Lower lobe of right lung (tissue), 2 donors: ENCODE measurements at places on chromosomes 2 and 18. TPM values are rescaled to one million over a fixed set of nuclear protein-coding genes. Genes with fewer than 3 reads are reported as not detected.

DNA sequence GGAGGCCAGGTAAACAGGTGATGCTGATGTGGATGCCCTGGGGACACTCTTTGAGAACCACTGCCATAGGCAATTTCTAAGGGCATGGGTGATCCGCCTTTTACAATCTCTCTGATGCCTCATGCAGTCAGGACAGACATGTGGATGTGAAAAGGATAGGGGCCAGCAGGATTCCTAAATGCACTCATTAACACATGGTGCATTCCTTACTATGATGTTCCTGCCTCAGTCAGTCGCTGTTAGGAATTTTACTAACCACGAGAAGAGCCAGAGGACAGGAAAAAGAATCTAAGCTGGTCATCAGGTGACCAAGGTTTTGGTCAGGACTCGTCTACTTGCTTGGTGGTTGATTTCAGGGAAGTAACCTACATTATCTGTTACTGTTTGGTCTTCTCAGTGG, 191.0 kb downstream of the ARL4C start:
- H3K27ac ChIP-seq, result no peak overlapping the region
- H3K27me3 ChIP-seq, result no peaks in the 10 kb centered on the region
- no peaks in the 10 kb centered on the region for H3K36me3 ChIP-seq
- no peaks in the 10 kb centered on the region for H3K4me1 ChIP-seq
- H3K4me3 ChIP-seq, result no peak overlapping the region
- no peak for DNase-seq

DNA sequence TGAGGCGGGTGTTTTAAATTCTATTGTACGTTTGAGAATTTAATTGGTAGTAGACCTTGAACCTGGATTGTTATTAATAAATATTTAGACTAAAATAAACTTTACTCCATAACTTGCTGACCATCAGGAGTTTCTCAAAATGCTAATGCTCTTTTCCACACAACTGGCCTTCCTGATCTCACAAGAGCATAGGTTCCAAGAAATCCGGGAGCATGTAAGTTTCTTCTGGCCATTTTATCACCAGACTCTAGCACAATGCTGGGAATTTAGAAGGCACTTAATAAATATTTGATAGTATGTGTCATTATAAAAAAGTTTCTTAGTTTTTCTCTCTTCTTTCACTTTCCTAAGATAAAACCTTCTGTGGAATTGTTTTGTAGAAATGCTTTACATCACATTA, 2047.1 kb downstream of the SUCLG1 start:
- H3K36me3 ChIP-seq, result no peaks in the 10 kb centered on the region
- no peak for DNase-seq
- no peaks in the 10 kb centered on the region for H3K27me3 ChIP-seq
- H3K4me3 ChIP-seq, result no peak overlapping the region
- H3K27ac ChIP-seq, result no peak overlapping the region

DNA sequence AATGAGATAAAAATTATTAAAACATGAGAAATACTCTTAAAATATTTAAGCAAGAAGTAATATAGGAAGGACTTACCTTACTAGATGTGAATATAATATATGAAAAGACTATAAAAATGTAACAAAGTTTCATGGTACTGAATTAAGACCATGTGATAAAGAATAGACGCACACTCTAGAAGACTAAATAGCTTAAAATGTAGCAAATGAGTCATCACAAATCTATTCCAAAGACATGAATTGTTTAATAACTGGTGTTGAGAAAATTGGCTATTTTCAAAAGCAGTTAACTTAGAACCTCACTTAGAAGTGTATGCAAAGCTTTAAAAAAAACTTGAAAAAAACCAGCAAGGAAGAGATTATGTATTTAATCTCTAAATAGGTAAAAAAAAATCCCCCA, 64.1 kb downstream of the POLE4 start:
- H3K36me3 ChIP-seq, result no peaks in the 10 kb centered on the region
- H3K4me1 ChIP-seq, result no peaks in the 10 kb centered on the region
- H3K27me3 ChIP-seq, result no peaks in the 10 kb centered on the region
- no peak overlapping the region for H3K27ac ChIP-seq
- H3K4me3 ChIP-seq, result no peak overlapping the region
- no peak for DNase-seq

GRCh38 chr2:61253136-61253535, 91.1 kb downstream of the C2orf74 start:
- no peak for DNase-seq
- no peaks in the 10 kb centered on the region for H3K4me1 ChIP-seq
- no peak overlapping the region for H3K27ac ChIP-seq
- H3K36me3 ChIP-seq, result peaks cover 87% of the 10 kb centered on the region

- H3K27me3 ChIP-seq, result no peaks in the 10 kb centered on the region
- DNase-seq, result no peak
- no peak overlapping the region for H3K27ac ChIP-seq
- no peaks in the 10 kb centered on the region for H3K36me3 ChIP-seq
These were observed 275.3 kb upstream of the SLC14A2 start for GRCh38 chr18:45339810-45340550.

DNA sequence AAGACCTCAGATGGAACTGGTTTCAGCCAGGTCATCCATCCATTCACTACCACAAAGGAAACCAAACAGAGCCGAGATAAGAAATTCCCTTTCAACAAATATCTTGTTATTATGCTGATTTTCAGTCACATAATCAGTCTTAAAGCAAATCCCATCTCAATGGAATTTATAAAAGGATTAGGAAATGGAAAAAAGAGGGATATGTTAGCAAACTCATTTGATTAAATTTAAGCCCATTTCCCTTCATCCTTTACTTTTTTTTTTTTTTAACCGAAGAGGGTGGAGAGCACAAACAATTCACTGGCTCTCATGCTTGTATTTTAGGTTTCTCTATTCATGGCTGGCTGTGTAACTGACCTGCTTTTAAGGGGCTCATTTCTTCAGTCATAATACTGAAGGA, 109.0 kb upstream of the GATA6 start:
- H3K36me3 ChIP-seq, result no peaks in the 10 kb centered on the region
- H3K27me3 ChIP-seq, result no peaks in the 10 kb centered on the region
- no peak overlapping the region for H3K4me3 ChIP-seq

DNA sequence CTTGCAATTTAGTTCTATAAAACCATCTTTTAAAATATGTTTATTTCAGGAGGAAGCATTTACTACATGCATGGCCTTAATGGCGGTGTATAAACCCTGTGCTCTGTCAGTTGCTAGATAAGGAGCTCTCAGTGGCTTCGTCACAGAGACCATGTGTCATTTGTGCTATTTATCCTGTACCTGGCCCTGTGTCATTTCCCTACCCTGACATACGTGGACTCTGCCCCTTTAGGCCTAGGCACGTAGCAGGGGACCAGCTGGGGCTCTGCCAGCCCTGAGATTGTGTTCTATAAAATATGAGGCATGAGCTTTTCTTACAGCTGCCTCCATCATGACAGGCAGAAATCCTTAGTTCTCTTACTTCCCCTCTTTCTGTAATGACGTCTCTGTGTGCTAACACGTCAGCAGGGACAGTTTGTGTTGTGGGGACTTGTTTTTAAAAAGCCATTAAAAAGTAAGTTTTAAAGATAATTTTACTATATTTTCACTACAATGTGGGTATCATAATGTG, 88.0 kb downstream of the ITGB1BP1 start:
- H3K4me3 ChIP-seq, result no peak overlapping the region
- H3K4me1 ChIP-seq, result peaks cover 31% of the 10 kb centered on the region
- no peaks in the 10 kb centered on the region for H3K27me3 ChIP-seq
- no peak overlapping the region for H3K27ac ChIP-seq
- DNase-seq, result no peak
- peaks cover 6% of the 10 kb centered on the region for H3K36me3 ChIP-seq

- H3K36me3 ChIP-seq, result no peaks in the 10 kb centered on the region
- H3K27me3 ChIP-seq, result no peaks in the 10 kb centered on the region
- DNase-seq, result no peak
- H3K4me3 ChIP-seq, result no peak overlapping the region
- no peaks in the 10 kb centered on the region for H3K4me1 ChIP-seq
These were observed 53.7 kb upstream of the LRRC30 start for GRCh38 chr18:7177116-7177744.

- H3K36me3 ChIP-seq, result no peaks in the 10 kb centered on the region
- no peak overlapping the region for H3K27ac ChIP-seq
- H3K4me1 ChIP-seq, result no peaks in the 10 kb centered on the region
- DNase-seq, result no peak
- H3K4me3 ChIP-seq, result no peak overlapping the region
- no peaks in the 10 kb centered on the region for H3K27me3 ChIP-seq
These were observed 331.6 kb downstream of the CLIP4 start for GRCh38 chr2:29446847-29447246.

- DNase-seq, result no peak
- H3K27ac ChIP-seq, result no peak overlapping the region
- no peak overlapping the region for H3K4me3 ChIP-seq
- no peaks in the 10 kb centered on the region for H3K36me3 ChIP-seq
- no peaks in the 10 kb centered on the region for H3K4me1 ChIP-seq
These were observed 18.6 kb upstream of the PKDCC start for GRCh38 chr2:42029171-42029570.

GRCh38 chr18:56289381-56289780, 349.0 kb downstream of the TXNL1 start:
- no peak overlapping the region for H3K27ac ChIP-seq
- H3K4me3 ChIP-seq, result no peak overlapping the region
- no peaks in the 10 kb centered on the region for H3K36me3 ChIP-seq
- H3K4me1 ChIP-seq, result no peaks in the 10 kb centered on the region
- DNase-seq, result no peak

- H3K27me3 ChIP-seq, result no peaks in the 10 kb centered on the region
- H3K4me3 ChIP-seq, result no peak overlapping the region
- no peak for DNase-seq
- no peaks in the 10 kb centered on the region for H3K4me1 ChIP-seq
- no peaks in the 10 kb centered on the region for H3K36me3 ChIP-seq
- H3K27ac ChIP-seq, result no peak overlapping the region
These were observed 330.2 kb upstream of the CHAC2 start for GRCh38 chr2:53437371-53437770.

- no peak overlapping the region for H3K27ac ChIP-seq
- H3K27me3 ChIP-seq, result no peaks in the 10 kb centered on the region
- H3K4me1 ChIP-seq, result no peaks in the 10 kb centered on the region
- DNase-seq, result no peak
These were observed 270.8 kb upstream of the UBE2E3 start for GRCh38 chr2:180709392-180710145.

DNA sequence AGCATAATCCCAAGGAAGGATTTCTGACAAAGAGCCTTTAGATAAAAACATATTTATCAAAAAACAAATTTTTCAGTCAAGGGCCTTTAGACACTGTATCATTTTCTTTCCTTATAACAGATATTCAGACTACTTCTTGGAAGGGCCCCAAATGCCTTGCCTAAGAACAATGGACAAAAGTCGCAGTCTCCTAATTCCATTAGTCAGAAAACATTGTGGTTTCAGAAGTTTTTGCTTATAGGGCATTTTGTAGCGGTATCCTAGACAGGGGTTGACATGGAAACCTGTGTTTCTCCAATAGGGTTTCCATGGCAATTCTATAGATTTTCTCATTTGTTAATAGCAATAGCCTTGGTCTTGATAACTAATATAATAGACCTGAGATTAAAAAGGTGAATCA, 36.7 kb upstream of the AGPS start:
- H3K4me3 ChIP-seq, result no peak overlapping the region
- H3K27ac ChIP-seq, result no peak overlapping the region
- H3K36me3 ChIP-seq, result no peaks in the 10 kb centered on the region
- no peaks in the 10 kb centered on the region for H3K27me3 ChIP-seq
- DNase-seq, result no peak

- H3K36me3 ChIP-seq, result no peaks in the 10 kb centered on the region
- H3K27me3 ChIP-seq, result no peaks in the 10 kb centered on the region
- H3K4me3 ChIP-seq, result no peak overlapping the region
- no peak for DNase-seq
- no peak overlapping the region for H3K27ac ChIP-seq
These were observed 18.4 kb upstream of the TMEM17 start for GRCh38 chr2:62524293-62524941.

- no peak overlapping the region for H3K4me3 ChIP-seq
- H3K4me1 ChIP-seq, result no peaks in the 10 kb centered on the region
- no peak for DNase-seq
- no peak overlapping the region for H3K27ac ChIP-seq
- H3K36me3 ChIP-seq, result no peaks in the 10 kb centered on the region
These were observed 269.3 kb downstream of the GLI2 start for GRCh38 chr2:121004950-121005349.

- H3K27me3 ChIP-seq, result no peaks in the 10 kb centered on the region
- no peak overlapping the region for H3K4me3 ChIP-seq
- DNase-seq, result no peak
These were observed 94.8 kb downstream of the EML6 start for GRCh38 chr2:54818226-54818625.

DNA sequence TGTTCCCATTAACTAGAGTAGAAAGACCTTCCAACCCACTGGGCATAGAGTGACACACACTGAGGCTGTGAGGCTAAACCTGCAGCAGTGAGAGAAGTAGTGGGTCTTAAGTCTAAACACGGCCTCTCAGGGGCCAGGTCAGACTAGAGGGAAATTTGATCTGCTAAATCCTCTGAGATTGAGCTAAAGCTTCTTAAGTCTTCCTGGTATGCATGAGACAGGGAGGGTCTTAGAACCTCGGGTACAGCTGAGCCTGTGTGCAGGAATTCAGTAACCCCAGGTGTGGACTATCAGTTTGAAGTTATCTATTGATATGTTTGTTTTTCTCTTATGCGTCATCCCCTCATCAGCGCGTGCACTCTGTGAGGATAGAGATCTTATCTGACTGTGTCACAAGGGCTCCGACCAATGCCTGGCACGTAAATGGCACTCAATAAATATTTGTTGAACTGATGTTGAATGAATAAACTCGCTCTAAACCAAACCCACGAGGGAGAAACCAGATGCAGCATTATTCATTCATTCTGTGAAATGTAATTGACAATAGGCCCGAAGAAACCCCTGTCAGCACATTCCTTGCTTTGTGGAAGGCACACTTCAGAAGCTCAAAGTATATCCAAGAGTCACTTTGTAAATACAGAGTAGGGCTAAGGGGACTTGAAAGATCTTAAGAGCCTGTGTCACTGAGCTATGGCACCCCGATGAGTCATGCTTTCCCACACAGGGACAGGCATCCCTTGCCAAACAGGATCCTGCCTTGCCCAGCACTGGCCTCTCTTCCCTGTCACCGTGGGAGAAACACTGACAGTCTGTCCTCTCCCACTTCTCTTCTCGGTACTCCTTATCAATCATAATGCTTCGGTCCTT, 21.7 kb upstream of the RAB10 start:
- H3K36me3 ChIP-seq, result no peaks in the 10 kb centered on the region
- no peaks in the 10 kb centered on the region for H3K27me3 ChIP-seq
- peaks cover 40% of the 10 kb centered on the region for H3K4me1 ChIP-seq
- no peak overlapping the region for H3K4me3 ChIP-seq
- no peak overlapping the region for H3K27ac ChIP-seq
- peak; percentile 79 for DNase-seq

MAP3K19 gene
- total RNA-seq, result 7.2 TPM

RESP18 gene
- not detected for total RNA-seq

ABCB11 gene
- 0.32 TPM for total RNA-seq

PLGLB1 gene
- 2.7 TPM for total RNA-seq

PAX8 gene
- total RNA-seq, result 1.2 TPM
